ENCODE measurements at places on chromosomes 2 and 18.

GRCh38 chr2:97766567-97766966 is 53.2 kb downstream of the ZAP70 start:
- no peak for DNase-seq

DNA sequence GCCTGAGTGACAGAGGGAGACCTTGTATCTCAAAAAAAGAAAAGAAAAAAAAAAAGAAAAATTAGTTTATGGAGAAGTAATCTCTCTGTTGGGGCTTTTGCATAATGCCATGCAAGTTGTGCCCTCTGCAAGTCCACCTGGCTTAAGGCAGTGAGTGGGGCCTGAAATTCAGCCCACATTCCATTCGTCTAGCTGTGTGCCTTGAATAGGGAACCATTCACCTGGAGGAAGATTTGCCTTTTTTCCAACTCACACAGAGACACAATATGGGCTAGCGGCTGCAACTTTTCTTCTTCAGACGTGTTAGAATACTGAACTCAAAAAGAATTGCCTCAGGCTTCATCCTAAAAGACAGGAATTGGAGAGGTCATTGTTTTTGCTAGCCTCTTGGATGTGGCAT is 160.0 kb upstream of the STON1 start:
- no peak for DNase-seq

DNA sequence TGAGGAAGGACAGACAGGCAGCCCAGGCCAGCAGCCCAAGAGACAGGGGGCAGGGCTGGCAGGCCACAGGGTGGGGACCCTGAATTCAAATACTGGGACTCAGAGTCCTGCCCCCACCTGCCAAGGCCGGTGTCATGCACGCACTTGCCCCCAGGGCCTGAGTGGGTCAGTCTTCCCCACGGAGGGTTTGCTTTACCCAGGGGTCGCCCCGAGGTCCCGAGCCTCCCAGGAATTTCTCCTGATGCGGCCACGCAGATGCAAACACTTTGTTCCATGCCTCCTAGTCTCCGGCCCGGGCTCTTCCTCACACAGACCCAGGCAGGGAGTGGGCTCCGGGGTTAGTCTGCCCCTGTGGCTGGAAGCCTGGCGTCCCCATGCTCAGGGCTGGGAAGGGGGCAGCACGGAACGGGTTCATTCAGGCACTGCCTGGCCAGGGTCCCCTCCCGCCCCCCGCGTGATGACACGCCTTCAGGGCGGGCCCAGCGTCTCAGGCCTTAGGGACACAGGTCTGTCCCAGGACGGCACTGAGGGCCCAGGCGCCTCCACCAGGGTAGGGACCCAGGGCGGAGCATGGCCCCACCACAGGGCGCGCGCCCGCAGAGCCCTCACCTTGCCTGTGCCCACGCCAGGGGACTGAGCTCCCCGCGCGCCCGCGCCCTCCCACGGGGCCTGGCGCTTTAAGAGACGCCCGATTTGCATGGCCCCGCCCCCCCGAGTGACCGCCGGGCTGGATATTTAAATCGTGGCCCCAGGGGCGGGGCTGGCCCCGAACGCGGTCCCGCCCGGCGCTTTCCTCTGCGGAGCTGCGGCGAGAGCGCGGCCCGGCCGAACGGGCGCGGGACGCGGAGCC is at the start of gene SNED1:
Gene SNED1 (plus strand): TSS at position 763 of the 850 bp plus-strand sequence. CDS start 220 bp downstream, outside the sequence.
- DNase-seq: peak; percentile 53

DNA sequence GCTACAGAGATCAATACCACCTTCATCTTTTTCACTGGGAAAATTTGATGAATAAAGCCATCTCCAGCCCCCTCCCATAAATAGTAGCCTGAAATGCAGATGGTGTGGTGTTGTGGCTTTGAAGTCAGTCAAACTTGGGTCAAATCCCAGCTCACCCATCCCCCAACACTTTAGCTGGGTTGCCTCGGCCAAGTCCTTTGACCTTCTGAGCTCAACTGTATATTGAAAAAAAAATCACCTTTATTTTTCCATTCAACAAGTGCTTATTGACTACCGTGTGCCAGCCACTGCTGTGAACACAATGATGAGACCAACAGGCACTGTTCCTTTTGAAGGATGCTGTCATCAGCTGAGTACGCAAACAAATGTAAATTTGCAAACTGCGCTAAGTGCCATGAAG is 35.1 kb upstream of the NTSR2 start:
- DNase-seq: no peak

- no peak for DNase-seq
These were observed 91.7 kb downstream of the INHBB start for GRCh38 chr2:120437604-120438000.

- DNase-seq: no peak
These were observed 79.8 kb downstream of the CCDC150 start for GRCh38 chr2:196719110-196719872.

DNA sequence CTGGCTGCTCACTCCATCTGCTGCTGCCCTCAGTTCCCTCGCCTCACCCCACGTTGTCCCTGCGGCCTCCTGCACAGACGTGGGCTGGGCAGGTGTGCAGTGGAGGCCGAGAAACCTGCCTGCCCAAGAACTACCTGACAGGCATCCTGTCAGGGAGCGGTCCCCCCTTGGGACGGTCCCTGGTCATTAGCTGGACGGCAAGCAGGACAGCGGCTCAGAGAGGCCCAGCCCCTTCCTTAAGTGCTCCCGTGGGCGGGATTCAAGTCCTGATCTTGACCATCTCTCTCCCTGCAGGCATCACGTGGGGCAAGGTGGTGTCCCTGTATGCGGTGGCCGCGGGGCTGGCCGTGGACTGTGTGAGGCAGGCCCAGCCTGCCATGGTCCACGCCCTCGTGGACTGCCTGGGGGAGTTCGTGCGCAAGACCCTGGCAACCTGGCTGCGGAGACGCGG is 11.3 kb downstream of the BOK start:
- no peak for DNase-seq

GRCh38 chr2:105509269-105510086 is 110.6 kb upstream of the FHL2 start:
- no peak for DNase-seq

GRCh38 chr2:47657886-47658489 is 125.0 kb upstream of the MSH6 start:
- DNase-seq: no peak

GRCh38 chr2:112087346-112088020 is 32.4 kb downstream of the TMEM87B start:
- no peak for DNase-seq

GRCh38 chr2:232023426-232023825 is 61.9 kb downstream of the DIS3L2 start:
- DNase-seq: no peak

DNA sequence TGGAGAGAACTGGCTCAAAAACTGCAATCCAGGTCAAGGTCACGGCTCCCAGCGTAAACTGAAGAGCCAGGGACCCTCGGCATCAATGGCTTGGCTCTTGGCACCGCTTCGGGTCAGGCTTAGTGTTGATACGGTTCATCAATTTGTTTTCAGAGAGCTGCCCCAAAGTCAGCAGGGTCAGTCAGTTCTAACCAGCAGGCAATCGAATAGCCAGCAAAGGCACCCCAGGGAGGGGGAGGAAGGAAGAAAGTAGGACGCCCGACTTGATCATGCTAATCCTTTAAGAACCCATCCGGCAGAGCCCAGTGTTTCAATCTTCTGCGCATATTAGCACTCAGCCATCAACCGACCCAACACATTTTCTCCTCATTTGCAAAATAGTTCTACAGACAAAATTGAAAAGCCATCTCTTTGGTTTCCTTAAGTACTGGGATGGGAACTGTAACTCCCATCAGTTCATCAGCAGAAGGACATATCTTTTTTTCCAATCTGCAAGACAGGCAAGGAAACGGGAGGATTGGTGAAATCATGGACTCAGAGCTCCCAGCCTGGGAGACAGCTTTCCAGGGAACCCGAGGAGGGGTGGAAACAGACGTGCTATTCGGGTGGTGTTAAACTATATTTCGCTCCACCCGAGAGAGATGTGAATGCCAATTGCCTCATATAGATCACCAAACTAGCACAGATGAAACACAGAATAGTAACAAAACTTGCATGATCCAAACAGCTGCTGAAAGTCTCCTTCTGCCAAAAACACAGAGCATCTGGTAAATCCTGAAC is 40.7 kb upstream of the CABLES1 start:
- no peak for DNase-seq

DNA sequence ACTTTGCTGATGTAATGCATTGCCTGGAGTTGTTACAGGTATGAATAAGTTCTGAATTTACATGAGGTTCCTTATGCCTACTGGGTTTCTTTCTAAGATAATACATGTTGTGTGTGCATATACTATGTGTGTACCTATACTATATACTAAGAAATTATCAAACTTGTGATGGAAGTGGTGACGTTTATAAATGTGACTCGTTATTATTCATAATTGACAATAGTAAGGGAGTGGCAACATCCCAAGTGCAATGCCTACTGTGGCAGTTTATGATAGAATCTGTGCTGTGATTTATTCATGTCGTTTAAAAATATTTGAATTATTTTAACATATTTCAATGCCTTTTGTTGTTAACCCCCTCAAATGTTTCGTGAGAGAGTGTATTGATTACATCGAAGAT is 29.9 kb downstream of the MYOM1 start:
- no peak for DNase-seq

DNA sequence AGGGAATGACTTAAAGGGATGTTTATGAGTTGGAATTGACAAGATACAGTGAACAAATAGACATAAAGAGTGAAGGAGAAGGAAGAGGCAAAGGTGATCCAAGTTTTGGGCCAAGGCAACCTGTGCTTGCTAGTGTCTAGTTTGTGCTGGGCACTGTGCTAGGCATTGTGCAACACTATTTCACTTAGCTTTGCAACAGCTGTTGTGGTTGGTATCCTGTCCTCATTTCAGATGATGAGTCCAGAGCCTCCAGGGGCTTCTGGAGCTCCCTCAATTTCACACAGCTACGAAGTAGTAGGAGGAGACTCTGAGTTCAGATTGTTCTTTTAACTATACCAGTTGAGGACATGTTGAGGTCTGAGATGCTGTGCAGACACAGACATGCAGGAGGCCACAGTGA is 18.1 kb upstream of the LOXHD1 start:
- DNase-seq: no peak

- DNase-seq: no peak
These were observed 47.6 kb downstream of the COBLL1 start for GRCh38 chr2:164794016-164794415.

DNA sequence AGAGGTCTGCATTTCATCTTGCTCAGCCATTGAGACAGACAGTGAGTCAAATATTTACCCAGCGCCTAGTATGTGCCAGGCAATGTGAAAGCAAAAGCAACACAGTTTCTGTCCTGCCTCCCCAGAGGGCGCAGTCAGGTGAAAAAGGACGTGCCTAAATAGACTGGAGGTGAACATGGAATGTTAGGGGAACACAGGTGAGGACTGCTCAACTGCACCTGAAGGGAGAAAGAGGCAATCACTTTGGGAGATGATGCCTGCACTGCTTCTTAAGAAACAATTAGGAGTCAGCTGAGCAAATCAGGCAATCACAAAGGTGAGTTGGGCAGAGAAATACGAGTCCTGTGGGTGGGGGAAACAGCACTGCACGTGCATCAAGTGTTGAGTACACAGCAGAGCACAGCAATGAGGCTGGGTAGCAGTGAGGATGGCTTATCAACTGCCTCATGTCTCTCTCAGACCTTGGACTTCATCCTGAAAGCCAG is 218.3 kb upstream of the SMAD7 start:
- peak; percentile 46 for DNase-seq

DNA sequence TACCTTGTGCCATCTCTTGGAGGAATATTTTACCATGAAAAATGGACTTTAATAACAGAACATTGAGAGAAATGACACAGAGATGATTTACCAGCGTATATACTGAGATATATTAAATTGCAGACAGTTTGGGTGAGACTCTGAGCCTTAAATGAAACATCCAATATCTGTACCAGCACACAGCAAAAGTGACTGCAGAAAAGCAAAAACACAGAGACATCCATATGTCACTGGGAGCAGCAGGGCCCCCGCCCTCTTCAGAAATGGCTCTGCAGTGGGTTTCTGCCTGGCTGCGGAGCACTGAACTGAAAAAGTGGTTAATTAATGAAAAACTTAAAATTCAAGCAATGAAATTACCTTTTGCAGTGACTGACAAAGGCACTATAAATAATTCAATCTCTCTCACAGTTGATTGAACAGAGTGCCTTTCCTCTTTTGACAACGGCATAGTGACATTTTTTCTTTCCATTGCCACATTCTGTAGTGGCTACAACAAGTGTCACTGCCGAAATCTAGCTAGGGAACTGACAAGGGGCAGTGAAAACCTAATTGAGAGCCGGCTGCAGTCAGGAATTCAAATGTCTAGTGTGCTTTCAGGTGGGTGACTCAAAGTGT is 353.4 kb downstream of the ALK start:
- DNase-seq: no peak

DNA sequence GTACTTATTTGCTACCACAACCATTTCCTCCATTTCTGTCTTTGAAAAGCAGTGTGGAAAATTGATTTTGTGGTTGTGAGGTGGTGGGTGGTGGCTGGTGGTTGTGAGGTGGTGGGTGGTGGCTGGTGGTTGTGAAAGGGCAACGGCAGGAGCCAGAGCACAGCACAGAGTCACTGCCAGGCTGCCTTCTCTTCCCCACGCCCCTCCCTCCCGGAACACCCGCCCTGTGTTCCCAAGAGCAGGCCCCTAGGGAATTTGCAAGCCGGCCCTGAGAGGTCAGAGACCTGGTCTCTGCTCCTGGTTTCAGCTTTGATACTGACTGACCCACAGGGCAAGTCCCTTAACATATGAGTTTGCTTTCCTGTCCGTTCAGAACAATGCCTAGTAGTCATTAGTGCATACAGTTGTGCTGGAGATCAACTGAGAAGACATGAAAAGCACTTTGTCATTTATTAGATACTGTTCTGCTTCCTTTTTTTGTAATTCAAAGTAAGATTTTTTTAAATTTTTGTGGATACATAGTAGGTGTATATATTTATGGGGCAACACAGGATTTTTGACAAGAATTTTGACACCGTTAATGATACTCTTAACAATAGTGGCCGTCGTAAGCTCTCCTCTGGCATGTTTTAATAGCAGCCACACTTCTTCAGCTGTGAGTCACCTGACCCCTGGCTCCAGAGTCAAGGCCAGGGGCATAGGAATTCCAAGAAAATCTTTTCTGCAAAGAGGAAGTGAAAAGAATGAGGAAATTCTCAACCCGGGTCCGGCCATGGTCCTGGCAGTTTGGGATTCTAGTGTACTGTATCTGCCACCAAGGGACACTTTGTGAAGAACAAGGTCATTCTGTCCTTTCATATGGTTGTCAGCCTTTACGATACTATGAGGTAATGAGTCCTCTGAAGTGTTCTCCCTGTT is 53.2 kb downstream of the ITGA6 start:
- DNase-seq: no peak

- no peak for DNase-seq
These were observed 192.1 kb upstream of the RND3 start for GRCh38 chr2:150679456-150680120.

DNA sequence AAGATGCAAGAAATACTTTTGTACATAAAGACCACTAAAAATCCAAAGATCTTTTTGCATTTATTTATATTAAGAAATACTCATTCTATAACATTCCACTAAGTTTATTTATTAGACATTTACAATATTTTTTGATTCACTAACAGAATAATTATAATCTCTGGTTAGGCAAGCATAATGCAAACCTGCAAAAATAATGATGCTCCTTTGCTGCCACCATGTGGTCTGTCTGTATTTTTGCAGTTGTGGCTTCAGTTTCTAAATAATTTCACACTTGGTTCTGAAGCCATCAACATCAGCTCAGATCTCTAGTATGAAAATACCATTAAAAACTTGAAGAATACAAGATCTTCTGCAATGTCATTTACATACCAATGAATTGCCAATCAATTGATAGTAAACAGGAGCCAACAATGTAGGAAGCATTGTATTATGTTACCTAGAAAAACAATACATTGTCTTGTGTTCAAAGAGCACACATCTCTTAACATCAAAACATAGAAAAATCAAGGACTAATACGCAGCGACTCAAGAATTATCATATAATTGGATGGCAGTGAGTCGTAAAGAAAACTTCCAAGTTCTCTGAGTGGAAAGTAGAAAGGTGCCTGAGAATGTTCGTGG is 28.8 kb upstream of the WDR75 start:
- peak; percentile 57 for DNase-seq
